Stimulated activated CD8-positive, alpha-beta memory T cell treated with anti-CD3 and anti-CD28 coated beads, Interleukin-2, amount 100 ng/mL, for 1 hour (primary cell): ENCODE measurements at places on chromosomes 12 and 14.

DNA sequence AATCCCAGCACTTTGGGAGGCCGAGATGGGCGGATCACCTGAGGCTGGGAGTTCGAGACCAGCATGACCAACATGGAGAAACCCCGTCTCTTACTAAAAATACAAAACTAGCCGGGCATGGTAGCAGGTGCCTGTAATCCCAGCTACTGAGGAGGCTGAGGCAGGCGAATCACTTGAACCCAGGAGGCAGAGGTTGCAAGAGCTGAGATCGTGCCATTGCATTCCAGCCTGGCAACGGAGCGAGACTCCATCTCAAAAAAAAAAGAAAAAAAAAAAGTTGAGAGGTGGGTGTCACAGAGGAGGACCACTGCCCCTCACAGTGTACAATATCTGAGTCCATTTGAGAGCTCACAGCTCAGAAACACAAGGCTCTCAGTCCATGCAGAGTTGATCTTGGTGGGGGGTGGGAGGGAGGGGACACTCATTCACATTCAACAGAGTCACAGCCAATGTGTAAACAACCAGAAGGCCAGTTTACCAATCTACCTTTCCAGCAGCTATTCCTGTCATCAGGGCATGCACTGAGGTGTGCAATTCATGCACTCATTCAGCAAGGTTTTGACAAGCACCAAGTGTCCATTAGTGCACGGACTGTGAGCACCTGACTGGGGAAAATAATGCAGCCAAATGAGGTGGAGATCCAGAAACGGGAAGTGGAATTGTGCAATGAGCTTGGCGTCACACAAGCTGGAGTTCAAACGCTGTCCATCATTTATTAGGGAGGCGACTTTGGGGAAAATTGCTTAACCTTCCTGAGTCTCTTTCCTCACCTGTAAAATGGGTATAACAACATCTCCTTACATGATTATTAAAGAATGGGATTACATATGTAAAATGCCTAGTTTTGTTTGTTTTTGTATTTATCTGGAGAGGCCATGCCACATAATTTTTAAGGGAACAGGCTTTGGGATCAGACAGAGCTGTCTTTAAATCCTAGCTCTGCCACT is 4.4 kb upstream of the EIF5 start:
- DNase-seq: no peak

DNA sequence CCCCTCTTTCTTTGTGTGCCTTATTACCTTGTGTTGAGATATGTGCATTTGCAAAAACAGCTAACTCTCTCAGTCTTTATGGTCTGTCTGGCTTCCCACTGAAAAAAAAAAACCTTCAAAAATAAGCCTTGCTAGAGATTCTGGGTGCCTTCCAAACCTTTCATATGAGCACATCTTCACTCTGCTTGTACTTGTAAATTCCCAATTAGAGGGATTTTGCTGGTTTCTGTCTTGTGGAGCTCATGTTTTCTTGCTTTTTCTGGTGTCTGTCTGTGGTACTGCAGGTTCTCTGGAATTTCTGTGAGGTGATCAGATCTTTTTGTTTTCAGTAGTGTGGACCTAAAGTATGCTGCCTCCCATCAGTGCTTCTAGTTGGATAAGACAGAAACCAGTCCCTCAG is 100.1 kb downstream of the PIK3C2G start:
- no peak for DNase-seq

DNA sequence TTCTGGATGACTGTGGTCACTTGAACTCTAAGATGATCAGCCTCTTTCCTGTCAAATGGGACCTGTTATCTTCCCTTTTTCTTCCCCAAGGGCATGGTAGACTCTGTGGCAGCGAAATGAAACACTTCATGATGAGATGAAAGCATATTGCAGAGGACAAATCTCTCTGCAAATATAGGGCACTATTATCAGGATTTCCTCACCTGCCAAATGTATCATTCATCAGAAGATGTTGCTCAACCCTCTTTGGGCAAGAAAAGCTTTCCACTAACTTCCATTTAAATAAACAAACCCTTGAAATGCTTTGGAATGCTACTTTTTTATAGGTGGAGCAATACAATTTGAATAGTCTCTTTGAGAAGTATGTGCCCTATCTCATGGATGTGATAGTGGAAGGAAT is 105.0 kb downstream of the DNAH10 start:
- DNase-seq: no peak

DNA sequence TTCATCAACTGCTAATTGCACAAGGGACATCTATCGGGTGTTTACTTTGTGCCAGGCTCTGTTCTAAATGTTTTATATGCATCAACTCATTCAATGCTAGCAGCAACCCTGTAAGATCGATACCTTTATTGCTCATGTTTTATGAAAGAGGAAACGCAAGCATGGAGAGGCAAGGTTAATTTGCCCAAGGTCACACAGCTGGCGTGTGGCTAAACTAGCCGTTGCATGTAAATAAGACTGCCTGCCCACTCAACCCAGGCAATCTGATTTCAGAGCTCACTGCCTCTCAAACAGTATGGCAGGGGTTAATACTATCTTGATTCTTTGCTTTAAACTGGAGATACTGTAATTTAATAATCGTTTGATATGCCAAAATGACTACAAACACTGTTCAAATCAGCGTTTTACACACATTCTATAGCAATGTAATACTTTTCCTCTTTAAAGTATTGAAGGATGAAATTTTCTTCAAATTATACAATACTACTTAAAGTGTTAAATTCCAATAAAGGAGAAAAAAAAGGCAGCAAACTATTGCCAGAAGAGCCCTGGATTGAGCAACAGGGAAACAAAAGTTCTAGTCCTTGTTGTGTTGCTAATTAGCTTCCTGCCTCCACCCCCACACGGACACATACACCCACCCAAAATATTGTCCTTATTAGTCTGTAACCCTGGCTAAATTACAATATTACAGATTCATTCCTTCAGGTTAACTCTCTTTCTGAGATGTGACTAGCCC is 39.1 kb upstream of the DHRS7 start:
- no peak for DNase-seq

GRCh38 chr12:13570005-13570694 is 373.6 kb downstream of the EMP1 start:
- no peak for DNase-seq

- no peak for DNase-seq
These were observed 19.1 kb downstream of the MARK3 start for GRCh38 chr14:103404032-103404918.

GRCh38 chr14:68924186-68925158 is 54.6 kb downstream of the ACTN1 start:
- DNase-seq: no peak

DNA sequence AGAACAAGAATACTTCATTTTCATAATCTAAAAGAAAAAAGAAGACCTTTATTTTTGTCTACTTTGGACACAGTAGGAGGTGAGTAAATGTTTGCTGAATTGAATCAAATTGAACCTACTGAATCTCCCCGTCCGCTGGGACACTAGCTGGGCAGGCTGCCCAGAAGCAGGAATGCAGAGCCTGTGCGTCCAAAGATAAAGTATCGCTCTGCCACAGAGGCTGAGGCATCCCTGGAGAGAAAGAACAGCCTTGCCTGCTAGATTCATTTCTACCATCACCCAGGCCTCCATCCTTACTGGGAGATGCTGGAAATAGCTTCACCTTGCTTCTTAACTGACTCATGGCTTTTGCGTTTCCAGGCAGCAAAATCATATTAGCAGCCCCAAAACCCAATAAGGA is 64.1 kb upstream of the TSPAN11 start:
- no peak for DNase-seq

DNA sequence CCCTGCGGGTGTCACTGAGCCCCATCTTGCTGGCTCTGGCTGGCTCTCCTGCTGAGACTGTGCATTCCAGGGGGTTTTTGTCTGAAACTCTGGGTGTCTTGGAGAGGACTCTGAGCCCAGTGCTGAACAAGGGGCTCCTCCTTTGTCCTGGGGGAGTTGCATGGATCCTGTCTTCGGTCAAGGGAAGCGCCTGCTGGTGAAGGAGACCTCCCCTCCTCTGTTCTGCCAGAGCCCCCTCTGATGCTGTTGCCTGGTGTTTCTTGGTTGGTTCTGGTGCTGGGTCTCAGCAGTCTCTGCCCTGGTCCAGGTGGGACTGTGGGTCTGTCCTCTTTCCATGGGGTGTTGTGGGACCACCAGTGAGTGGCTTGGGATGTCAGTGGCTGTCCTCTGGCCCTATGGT is 380.9 kb downstream of the TMEM121 start:
- no peak for DNase-seq

- DNase-seq: no peak
These were observed 93.9 kb downstream of the DAAM1 start for GRCh38 chr14:59282378-59282765.

DNA sequence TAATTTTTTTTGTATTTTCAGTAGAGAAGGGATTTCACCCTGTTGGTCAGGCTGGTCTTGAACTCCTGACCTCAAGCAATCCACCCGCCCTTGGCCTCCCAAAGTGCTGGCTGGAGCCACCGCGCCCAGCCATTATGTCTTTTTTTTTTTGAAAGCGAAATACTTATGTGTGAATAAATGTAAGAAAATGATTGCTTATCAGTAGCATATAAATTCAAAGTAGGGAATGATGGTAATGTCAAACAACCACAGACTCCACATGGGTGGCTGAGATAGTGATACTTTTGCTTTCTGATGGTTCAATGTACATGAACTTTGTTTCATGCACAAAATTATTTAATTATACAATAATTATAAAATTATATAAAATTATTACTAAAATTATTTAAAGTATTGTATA is 75.8 kb downstream of the PAPLN start:
- DNase-seq: no peak

- DNase-seq: no peak
These were observed 443.6 kb upstream of the SYT1 start for GRCh38 chr12:78420991-78421390.

- DNase-seq: no peak
These were observed 175.2 kb upstream of the ATP2B1 start for GRCh38 chr12:89883630-89884389.

DNA sequence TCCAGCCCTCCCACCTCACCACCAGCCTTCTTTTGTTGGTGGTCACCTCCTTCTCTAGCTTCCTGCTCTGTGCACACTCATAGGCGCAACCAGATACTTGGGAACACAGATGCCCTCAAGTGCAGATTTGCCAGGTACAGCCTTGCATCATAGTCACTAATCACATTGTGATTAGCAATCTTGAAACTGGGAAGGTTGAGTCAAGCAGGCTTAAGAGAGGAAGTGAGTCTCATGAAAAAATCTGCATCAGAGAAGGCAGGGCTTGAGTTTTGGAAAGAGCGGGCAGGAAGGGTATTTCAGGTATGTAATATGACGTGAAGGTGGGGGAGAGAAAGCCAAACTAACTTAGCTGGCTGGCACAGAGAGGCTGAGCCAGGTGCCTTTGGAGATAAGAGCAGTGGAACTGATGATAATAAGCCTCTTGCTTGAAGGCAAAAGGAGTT is 2.7 kb upstream of the RABGGTA start:
- DNase-seq: no peak

- no peak for DNase-seq
These were observed 162.6 kb upstream of the TMPO start for GRCh38 chr12:98352835-98353234.

GRCh38 chr12:16112130-16112529 is 165.4 kb downstream of the SLC15A5 start:
- no peak for DNase-seq

DNA sequence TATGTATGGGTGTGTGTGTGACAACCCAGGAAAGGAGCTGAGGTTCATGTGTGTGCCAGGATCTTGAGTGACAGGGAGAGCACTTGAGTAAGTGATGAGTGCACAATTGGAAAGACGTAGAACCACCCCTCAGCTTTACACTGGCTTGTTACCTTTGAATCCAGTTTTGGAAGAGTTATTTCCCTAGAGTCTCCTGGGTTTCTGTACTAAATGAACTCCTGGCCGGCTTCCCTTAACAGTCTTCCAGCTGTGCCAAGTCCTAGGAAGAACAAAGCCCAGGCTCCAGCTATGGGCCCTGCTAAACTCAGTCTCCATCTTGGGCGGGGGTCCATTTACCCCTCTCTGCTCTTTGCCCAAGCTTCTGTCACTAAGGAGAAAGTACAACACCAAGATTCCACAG is 19.7 kb upstream of the NR1H4 start:
- no peak for DNase-seq

GRCh38 chr12:113935459-113935858 is 30.7 kb downstream of the RBM19 start:
- no peak for DNase-seq

DNA sequence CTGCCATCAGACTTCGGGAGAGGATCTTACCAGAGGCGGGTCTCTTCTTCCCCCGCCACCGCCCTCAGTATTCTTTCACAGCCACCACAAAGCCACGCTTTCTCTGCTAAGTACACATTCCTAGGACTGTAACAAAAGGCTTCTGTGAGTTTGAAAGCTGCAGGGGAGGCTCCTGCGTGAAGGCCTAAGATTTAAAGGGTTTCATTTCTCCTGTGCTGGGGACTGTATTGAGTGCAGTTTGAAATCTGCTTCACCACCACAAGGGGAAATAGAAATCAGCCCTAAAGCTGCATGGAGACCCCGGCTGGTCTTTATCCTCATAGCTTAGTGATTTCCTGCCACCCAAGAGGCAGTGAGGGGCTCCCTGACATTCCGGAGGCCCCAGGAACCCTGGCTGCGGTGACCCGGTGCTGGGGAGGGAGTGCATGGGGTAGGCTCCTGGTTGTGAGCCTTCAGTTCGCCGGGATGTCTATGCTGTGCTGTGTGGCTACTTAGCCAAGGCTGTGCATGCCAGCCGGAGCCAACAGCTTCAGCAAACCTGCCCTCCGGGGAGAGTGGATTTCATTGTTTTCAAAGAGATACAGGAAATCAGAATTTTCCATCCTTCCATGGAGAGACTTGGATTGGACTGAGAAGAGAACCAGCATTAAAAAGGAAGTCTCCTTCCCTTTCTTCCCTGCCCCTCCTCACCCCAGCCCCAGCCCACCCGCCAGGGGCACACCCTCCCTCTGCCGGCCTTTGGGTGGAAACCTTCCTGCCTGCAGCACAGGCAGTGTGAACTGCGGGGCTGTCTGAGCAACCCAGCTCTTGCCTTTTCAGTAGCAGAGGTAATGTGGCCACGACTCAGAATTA is 163.3 kb downstream of the ETV6 start:
- DNase-seq: no peak

- no peak for DNase-seq
These were observed 61.2 kb upstream of the GRIP1 start for GRCh38 chr12:66739940-66740651.

- no peak for DNase-seq
These were observed 4.6 kb downstream of the AQP2 start for GRCh38 chr12:49954863-49955830.

GRCh38 chr14:60686865-60687264 is 37.3 kb downstream of the SIX4 start:
- DNase-seq: no peak

DNA sequence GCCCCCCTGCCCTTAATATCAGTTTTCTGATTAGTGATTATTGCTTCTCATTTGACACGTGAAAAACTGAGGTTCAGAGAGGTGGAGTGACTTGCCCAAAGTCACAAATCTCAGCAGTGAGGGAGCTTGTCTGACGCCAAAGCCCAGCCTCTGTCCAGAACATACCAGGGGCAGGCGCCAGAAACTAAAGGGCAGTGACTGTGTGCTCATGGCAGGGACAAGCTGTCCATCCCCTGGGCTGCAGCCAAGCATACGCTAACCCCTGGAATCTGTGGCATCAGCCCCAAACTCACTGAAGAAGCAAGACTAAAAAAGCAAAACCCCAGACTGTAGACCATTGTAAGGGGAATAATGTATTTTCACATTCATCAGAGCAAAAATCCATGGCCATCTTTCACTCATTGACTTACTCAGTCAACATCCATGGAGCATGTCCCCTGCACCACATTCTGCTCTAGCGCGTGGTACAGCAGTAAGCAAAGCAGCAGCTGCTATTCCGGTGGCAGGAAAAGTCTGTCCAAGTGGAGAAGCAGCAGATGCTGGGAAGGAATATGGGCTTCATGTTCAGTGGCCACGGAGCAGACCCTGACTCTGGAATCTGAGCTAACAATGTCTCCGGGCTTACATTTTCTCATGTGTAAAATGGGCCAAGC is 1.5 kb upstream of the SERPINA4 start:
- DNase-seq: no peak
